Activated T-cell treated with anti-CD3 and anti-CD28 coated beads for 24 hours (primary cell): ENCODE measurements at places on chromosomes 1 and 21.

- DNase-seq = no peak
These were observed 74.1 kb downstream of the XCL2 start for GRCh38 chr1:168469690-168470089.

GRCh38 chr1:181134543-181135436, 46.3 kb downstream of the IER5 start:
- DNase-seq = no peak

GRCh38 chr1:243462929-243463697, 207.3 kb downstream of the SDCCAG8 start:
- DNase-seq = no peak

DNA sequence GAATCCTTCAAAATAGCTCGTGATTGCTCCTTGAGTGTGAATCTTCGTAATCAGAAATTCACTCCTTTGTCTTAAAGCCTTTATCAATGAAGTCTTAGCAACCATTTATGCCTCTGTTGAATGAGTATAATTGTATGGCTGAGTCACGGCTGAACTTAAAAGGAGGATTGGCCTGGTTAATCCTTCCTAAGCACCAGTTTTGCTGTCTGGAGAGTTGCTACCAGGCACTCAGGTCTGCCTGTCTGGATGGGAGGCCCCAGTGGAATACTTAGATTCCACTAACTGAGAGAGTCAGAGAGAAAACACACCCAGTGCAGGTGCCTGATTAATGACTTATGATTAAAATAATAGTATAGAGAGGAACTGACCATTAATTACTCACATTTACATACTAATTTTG, 7.6 kb upstream of the HHAT start:
- DNase-seq = no peak

GRCh38 chr1:52852854-52853253, 10.3 kb downstream of the ZYG11A start:
- no peak for DNase-seq

- DNase-seq = no peak
These were observed 41.6 kb downstream of the ATP6V1G3 start for GRCh38 chr1:198498881-198499280.
